ENCODE measurements at places on chromosomes 11 and 22.

DNA sequence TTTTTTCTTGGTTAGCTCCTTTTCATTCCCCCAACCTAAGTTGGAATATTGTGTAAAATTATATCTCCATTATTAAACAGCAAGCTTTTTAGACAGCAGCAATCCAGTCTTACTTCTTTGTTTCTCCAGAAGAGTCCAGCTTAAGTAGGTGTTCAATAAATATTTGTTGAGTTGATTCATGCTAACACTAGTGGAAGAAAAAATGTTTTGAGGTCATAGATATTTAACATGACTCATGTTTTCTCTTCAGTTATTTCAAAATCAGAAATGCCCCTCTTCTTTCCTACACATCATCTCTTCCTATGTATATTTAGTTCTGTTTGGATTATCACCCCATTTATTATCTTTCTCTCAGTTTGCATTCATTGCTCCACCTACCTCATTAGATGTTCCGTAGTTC lies 20.3 kb downstream of the CCDC83 start:
- no peak for DNase-seq

GRCh38 chr11:128585498-128586238 lies 1.7 kb downstream of the ETS1 start:
- no peak for DNase-seq

DNA sequence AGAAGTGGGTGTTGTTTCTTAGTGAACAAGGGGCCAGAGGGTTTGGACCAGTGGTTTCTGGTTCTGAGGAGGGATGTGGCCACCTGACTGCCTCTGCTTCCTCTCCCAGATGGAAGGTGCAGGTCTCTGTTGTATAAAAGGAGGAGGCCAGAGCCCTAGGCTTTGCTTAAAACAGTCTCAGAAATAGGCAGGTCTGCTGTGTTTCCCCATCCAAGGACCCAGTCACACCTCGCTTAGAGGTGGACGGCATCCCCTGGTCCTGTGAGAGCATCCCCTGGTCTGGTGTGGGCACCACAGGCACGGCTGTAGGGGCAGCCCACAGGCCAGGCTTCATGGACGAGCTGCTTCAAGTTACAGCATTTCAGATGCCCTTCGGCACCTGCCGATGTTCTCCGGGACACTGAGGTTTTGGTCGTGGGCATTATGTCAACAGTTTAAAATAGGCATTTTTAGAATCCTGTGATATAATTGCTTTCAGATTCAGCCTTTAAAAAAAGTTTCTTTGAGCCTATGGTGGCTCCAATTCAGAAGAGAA lies 45.7 kb upstream of the SHANK2 start:
- DNase-seq, result no peak

- no peak for DNase-seq
Measured at GRCh38 chr11:32353884-32354283, 81.5 kb downstream of the WT1 start.

DNA sequence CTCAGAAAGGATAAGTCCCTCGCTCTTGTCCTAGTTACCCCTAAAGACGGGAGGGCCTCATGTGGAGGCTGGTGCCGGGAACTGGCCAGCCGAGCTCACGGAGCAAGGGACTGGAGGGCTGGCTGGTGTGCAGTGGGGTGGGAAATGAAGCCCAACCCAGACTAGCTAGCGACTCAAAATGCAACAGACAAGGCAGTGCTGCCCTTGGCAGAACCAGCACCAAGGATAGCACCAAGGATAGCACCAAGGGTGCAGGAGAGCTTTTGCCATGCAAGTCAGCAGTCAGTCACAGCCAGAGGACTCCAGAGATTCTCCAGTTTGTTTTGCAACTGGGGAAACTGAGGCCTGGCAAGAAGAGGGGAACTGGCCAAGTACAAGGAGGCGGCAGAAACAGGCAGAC lies 6.5 kb upstream of the BATF2 start:
- DNase-seq, result no peak

DNA sequence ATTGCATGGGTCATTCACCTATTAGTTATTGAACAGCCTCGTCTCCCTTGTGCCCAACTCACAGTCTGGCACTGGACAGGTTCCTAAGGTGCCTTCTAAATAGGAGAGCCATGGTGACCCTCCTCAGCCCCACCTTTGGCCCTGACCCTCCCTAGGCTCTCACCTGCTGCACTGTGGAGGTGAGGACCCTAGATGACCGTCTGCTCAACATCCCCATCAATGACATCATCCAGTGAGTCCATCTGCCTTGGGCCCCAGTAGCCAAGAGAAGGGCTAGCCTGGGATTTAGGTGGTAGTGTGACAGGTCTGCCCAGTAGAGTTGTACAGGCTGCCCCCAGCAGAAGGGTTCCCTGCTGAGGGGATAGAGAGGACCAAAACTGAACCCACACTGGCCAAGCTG lies 13.6 kb downstream of the UCP2 start:
- no peak for DNase-seq
